A549 treated with RU486 at 1 μM for 4 hours (cell line): ENCODE measurements at places on chromosomes 2 and 18. TPM values are rescaled to one million over a fixed set of nuclear protein-coding genes. Genes with fewer than 3 reads are reported as not detected.

Gene FLACC1
- 0.20 to 0.32 TPM in 2 of 5 replicates, not detected in the others for total RNA-seq

Gene AUP1
- total RNA-seq, result 182 to 257 TPM (median 240 TPM) in 5 replicates

Gene CNTNAP5
- not detected in 5 replicates for total RNA-seq

Gene ANKRD62
- not detected in 5 replicates for total RNA-seq

Gene KLHL30
- total RNA-seq, result 0.10 to 0.22 TPM (median 0.14 TPM) in 5 replicates

Gene CNGA3
- 0.02 to 0.06 TPM in 2 of 5 replicates, not detected in the others for total RNA-seq

Gene BCL2L11
- 6.8 to 12.2 TPM (median 10.5 TPM) in 5 replicates for total RNA-seq

Gene ZNF892
- total RNA-seq, result 0.23 to 0.51 TPM (median 0.42 TPM) in 5 replicates

Gene RAB6C
- not detected in 5 replicates for total RNA-seq

Gene SKA1
- total RNA-seq, result 10.4 to 14.0 TPM (median 12.1 TPM) in 5 replicates

Gene CHRND
- not detected in 5 replicates for total RNA-seq

Gene C2orf66
- 0.07 to 0.19 TPM (median 0.13 TPM) in 3 of 5 replicates, not detected in the others for total RNA-seq

Gene FSHR
- total RNA-seq, result 0.07 TPM in 1 of 5 replicates, not detected in the others

Gene ALPP
- total RNA-seq, result 0.42 to 0.58 TPM (median 0.47 TPM) in 5 replicates

Gene KCNJ3
- not detected in 5 replicates for total RNA-seq

Gene MOB1A
- total RNA-seq, result 50.7 to 86.2 TPM (median 82.2 TPM) in 5 replicates

Gene MARCHF4
- 47.3 to 64.6 TPM (median 56.8 TPM) in 5 replicates for total RNA-seq

Gene PRSS56
- 0.14 to 0.27 TPM (median 0.22 TPM) in 4 of 5 replicates, not detected in the other for total RNA-seq

Gene TUBA4A
- total RNA-seq, result 332 to 451 TPM (median 366 TPM) in 5 replicates

Gene SIX2
- total RNA-seq, result 0.08 to 0.36 TPM (median 0.19 TPM) in 5 replicates

Gene GALNT5
- 2.1 to 2.8 TPM (median 2.5 TPM) in 5 replicates for total RNA-seq

Gene TLX2
- 0.22 to 0.45 TPM (median 0.34 TPM) in 5 replicates for total RNA-seq

Gene C2orf81
- 1.9 to 3.5 TPM (median 3.2 TPM) in 5 replicates for total RNA-seq

Gene SMIM21
- not detected in 5 replicates for total RNA-seq

Gene FARP2
- total RNA-seq, result 19.5 to 30.8 TPM (median 27.5 TPM) in 5 replicates

Gene CIB4
- 0.20 to 0.28 TPM in 2 of 5 replicates, not detected in the others for total RNA-seq

Gene BOLL
- total RNA-seq, result not detected in 5 replicates

Gene MC2R
- total RNA-seq, result not detected in 5 replicates

Gene ABCG8
- total RNA-seq, result not detected in 5 replicates

Gene LGALSL
- total RNA-seq, result 7.8 to 12.3 TPM (median 10.3 TPM) in 5 replicates

Gene LRRC30
- total RNA-seq, result not detected in 5 replicates

Gene GPR75
- 1.5 to 1.6 TPM (median 1.6 TPM) in 5 replicates for total RNA-seq

Gene POLR1A
- 20.5 to 24.2 TPM (median 22.5 TPM) in 5 replicates for total RNA-seq

Gene CCDC93
- 10.6 to 15.6 TPM (median 14.1 TPM) in 5 replicates for total RNA-seq

Gene LYPD6B
- total RNA-seq, result not detected in 5 replicates

Gene HOXD13
- total RNA-seq, result 0.15 to 0.29 TPM (median 0.16 TPM) in 5 replicates

Gene AQP12A
- not detected in 5 replicates for total RNA-seq
